Peyer's patch (tissue), 4 donors: ENCODE measurements at places on chromosomes 3 and 15. TPM values are rescaled to one million over a fixed set of nuclear protein-coding genes. Genes with fewer than 3 reads are reported as not detected.

The MKRN2OS gene
- 17.2 TPM for total RNA-seq

The DHX36 gene
- total RNA-seq, result 67.7 TPM

The SYNPR gene
- total RNA-seq, result not detected

DNA sequence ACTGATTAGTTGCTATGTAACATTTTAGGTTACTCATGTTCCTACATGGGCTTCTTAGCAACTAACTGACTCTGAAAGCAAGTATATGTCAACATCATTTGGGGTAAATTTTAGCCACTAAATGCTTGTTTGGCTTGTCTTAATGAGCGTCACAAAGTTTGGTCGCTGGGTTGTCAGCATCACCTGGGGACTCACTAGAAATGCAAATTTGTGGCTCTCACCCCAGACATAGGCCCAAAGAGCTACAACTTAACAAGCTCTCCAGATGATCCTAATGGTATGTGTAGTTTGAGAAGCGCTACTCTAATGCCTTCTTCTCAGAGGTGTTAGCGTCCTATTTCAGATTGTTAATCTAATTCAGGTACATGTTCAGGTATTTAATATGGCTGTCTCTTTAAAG is 32.7 kb upstream of the CPOX start:
- no peak overlapping the region for H3K4me3 ChIP-seq
- H3K36me3 ChIP-seq, result no peaks in the 10 kb centered on the region
- no peak for DNase-seq
- no peaks in the 10 kb centered on the region for H3K27me3 ChIP-seq
- H3K4me1 ChIP-seq, result no peaks in the 10 kb centered on the region

DNA sequence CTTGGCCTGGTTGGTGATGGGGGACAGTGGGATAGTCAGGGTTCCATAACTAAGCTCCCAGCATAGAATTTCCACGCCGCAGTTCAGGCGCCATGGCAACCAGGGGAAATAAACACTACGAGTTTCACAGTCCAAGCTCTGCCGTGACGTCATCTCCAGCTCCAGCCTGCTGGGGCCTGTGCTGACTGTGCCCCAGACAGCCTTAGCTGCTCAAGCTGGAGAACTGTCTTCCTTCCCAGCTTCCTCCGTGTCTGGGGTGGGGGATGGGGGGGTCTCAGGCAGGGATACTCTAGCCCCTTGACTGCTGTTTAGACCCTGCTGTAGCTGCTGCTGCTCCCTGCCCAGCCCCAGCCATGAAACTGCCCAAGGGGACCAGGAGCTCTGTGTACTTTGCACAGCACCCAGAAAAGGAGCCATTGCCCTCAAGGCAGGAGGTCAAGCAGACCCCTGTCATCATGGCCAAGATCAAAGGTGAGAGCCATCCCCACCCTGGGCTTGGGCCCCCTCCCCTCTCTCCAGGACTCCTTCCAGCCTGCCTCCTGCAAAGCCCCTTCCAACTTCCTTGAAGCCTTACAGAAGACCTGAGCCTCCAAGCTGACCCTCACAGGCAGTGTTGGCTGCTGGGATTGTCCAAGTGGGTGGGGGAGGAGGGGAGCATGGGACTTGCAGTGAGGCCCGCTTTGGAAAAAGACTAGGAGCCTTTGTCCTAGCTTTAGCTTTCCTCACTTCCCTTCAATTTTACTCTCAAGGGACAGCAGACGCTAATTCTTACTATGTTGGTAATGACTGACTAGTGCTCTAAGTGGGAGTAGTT is 11.4 kb upstream of the CSPG4 start:
- DNase-seq, result peak; percentile 47
- no peaks in the 10 kb centered on the region for H3K27me3 ChIP-seq
- peak overlapping the region; percentile 76 for H3K27ac ChIP-seq
- H3K4me3 ChIP-seq, result peak overlapping the region; percentile 13
- H3K36me3 ChIP-seq, result no peaks in the 10 kb centered on the region

- H3K27me3 ChIP-seq, result no peaks in the 10 kb centered on the region
- H3K36me3 ChIP-seq, result no peaks in the 10 kb centered on the region
- peaks cover 55% of the 10 kb centered on the region for H3K4me1 ChIP-seq
- DNase-seq, result no peak
- no peak overlapping the region for H3K4me3 ChIP-seq
- H3K27ac ChIP-seq, result no peak overlapping the region
Measured at GRCh38 chr3:168053115-168053514, 42.6 kb downstream of the GOLIM4 start.

DNA sequence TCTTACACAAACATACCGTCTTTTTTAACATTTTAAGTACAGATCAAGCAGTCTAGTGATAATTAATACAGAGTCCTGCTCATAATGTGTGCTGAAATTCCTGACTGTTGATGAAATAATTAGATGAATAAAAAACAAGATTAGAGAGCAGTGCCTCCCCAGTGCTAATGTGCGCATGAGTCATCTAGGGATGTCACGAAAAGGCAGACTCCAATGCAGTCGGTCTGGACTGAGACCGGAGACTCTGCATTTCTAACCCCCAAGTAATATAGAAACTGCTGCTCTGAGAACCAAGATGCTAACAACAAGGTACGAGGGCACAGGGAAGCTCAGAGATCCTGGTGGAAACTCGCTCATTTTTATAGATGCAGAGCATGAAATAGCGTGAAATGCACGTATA is 61.4 kb downstream of the COL8A1 start:
- H3K27ac ChIP-seq, result no peak overlapping the region
- H3K27me3 ChIP-seq, result no peaks in the 10 kb centered on the region
- DNase-seq, result no peak
- H3K4me3 ChIP-seq, result no peak overlapping the region
- H3K4me1 ChIP-seq, result no peaks in the 10 kb centered on the region

DNA sequence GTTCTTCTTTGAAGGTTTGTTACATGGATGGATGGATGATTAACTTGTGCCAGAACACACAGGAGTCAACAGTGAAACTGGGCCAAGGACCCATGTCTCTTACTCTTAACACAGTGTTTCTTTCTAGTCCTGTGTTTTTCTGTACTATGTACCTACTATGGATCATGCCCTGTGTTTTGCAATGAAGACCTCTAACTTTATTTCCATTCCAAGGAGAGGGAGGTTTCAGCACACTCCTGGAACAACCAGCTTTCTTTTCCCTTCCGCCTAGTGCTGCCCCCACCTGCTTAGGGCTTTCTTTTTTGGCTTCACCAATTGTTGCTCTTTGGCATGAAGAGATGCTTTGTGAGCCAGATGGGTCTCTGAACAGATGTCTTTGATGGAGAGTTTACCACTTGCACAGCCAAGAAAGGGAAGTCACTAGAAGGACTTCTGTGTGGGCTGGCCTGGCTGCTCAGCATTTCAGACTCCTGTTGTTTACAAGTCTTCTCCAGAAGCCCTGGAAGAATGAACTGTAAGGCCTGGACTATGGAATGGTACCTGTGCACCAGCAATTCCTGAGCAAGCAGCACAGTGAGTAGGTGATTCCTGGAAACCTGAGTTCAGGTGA is 44.5 kb downstream of the SNAPC5 start:
- DNase-seq, result no peak
- H3K36me3 ChIP-seq, result no peaks in the 10 kb centered on the region
- H3K4me3 ChIP-seq, result no peak overlapping the region
- no peaks in the 10 kb centered on the region for H3K4me1 ChIP-seq

DNA sequence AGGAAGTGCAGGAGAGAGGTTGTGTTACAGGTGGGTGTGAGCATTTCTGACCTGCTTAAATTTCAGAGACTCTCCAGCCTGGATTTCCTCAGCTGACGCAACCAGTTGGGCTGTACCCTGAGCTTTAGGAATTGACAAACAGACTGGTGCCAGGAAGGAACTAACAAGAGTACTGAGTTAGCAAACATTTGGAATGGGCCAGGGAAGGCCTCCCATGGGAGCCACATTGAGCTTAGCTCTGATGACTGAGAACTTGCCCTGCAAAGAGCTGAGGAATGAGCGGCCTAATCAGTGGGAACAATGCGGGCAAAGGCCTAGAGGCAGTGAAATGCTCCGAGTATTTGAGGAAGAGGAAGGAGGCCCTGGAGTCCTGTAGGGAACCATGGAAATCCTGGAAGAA is 254.2 kb downstream of the FEZF2 start:
- no peak for DNase-seq
- H3K27ac ChIP-seq, result no peak overlapping the region
- H3K4me3 ChIP-seq, result no peak overlapping the region
- no peaks in the 10 kb centered on the region for H3K4me1 ChIP-seq
- no peaks in the 10 kb centered on the region for H3K36me3 ChIP-seq
- H3K27me3 ChIP-seq, result no peaks in the 10 kb centered on the region

GRCh38 chr3:29942297-29942696 is 661.4 kb downstream of the RBMS3 start:
- no peak overlapping the region for H3K4me3 ChIP-seq
- H3K36me3 ChIP-seq, result no peaks in the 10 kb centered on the region
- H3K27ac ChIP-seq, result no peak overlapping the region
- no peaks in the 10 kb centered on the region for H3K27me3 ChIP-seq
